ENCODE measurements at places on chromosomes 5 and 9. TPM values are rescaled to one million over a fixed set of nuclear protein-coding genes. Genes with fewer than 3 reads are reported as not detected.

GRCh38 chr9:4594994-4595393, 67.1 kb upstream of the PLPP6 start:
- no peak overlapping the region for H3K27ac ChIP-seq
- peaks cover 11% of the 10 kb centered on the region for H3K4me1 ChIP-seq
- no peak for DNase-seq

DNA sequence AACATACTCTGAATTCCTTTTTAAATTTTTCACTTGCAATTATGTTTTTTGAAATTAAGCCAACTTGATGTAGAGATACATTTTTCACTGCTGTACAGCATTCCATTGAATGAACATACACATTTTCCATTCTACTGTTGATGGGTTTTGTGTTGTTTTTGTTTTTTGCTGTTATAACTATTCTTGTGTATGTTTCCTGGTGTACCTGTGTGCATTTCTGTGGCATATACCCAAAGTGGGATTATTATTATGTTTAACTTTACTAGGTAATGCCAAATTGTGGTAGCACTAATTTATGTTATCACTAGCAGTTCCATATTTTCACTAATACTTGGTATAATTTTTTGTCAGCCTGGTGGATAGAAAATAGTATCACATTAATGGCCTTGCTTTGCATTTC, 2.7 kb downstream of the RFESD start:
- H3K27me3 ChIP-seq: no peaks in the 10 kb centered on the region
- H3K27ac ChIP-seq: no peak overlapping the region
- DNase-seq: no peak
- no peak overlapping the region for H3K4me3 ChIP-seq
- no peaks in the 10 kb centered on the region for H3K36me3 ChIP-seq
- peaks cover 13% of the 10 kb centered on the region for H3K4me1 ChIP-seq

GRCh38 chr9:134964271-134965055, 46.8 kb upstream of the FCN1 start:
- no peaks in the 10 kb centered on the region for H3K27me3 ChIP-seq
- H3K4me1 ChIP-seq: no peaks in the 10 kb centered on the region
- H3K36me3 ChIP-seq: no peaks in the 10 kb centered on the region
- H3K27ac ChIP-seq: no peak overlapping the region

DNA sequence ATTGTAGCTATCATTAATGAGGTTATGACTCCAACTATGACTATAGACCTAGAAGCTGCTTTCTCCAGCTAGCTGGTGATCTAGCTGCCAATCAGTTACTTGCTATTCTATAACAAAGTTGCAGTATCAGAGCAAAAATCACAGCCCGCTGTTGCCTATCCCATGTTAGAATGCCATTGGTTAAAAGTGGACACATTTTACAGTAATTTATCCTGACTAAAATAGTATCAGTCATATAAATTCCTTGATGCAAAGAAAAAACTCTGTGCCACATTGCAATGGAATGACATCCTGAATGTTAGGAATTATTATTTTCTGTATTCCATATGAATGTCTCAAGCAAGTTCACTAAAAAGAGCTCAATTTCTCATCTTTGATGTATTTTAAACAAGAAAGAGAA, 626.5 kb downstream of the PDE4D start:
- H3K27me3 ChIP-seq: no peaks in the 10 kb centered on the region
- H3K4me1 ChIP-seq: no peaks in the 10 kb centered on the region
- H3K27ac ChIP-seq: no peak overlapping the region
- no peak overlapping the region for H3K4me3 ChIP-seq

DNA sequence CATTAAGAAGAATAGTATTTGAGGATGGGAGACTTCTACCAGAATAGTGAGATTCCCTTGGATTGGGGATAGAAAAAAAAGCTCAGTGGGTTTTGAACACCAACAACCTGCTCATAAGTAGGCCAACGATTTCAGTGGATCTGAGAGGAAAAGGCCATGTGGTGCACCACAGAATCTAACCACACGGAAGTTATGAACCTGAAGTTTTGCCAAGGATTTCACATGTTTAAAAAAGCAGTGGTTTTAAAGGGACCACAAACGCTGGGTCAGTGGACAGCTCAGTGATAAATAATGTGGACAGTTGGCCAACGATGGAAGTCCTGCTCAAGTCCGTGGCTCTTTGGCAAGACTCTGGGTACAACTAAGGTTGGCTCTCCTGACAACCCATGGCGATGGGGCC, 107.2 kb upstream of the TXNDC8 start:
- H3K4me3 ChIP-seq: no peak overlapping the region
- no peaks in the 10 kb centered on the region for H3K27me3 ChIP-seq
- DNase-seq: no peak
- no peaks in the 10 kb centered on the region for H3K4me1 ChIP-seq

- peak overlapping the region; percentile 9 for H3K27ac ChIP-seq
- H3K27me3 ChIP-seq: no peaks in the 10 kb centered on the region
- no peaks in the 10 kb centered on the region for H3K36me3 ChIP-seq
Observed at GRCh38 chr9:36074870-36075532, 38.3 kb downstream of the RECK start.

GRCh38 chr5:42235837-42236236, 187.4 kb upstream of the GHR start:
- no peak overlapping the region for H3K4me3 ChIP-seq
- no peaks in the 10 kb centered on the region for H3K36me3 ChIP-seq
- no peak for DNase-seq
- H3K27me3 ChIP-seq: no peaks in the 10 kb centered on the region

DNA sequence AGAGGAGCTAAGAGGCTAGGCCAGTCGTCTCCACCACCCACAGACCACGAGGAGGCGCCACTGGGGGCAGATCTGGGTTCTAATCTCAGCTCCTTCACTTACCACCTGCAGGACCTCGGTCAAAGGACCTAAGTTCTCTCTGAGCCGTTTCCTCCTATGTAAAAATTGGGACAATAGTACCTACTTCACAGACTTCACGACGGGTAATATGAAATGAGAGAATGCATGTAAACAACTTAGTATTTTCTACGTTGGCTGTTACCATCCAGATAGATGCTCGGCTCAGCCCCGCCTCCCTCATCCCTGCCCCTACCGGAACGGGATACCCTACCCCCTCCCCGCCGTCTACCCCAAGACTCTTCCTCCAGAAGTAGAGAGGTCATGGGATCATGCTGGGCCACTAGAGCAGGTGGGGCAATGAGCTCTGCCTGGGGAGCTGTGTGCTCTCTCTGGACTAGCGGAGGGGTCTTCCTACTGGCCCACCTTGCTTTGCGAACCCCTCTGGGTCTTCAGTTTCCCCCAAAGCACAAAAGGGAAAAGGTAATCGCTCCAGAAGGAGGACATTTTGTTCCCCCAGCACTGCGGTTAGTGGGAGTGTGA, 541 bp downstream of the GNPDA1 start:
- no peaks in the 10 kb centered on the region for H3K36me3 ChIP-seq
- H3K4me1 ChIP-seq: peaks cover 12% of the 10 kb centered on the region
- DNase-seq: no peak
- H3K27ac ChIP-seq: peak overlapping the region; percentile 82
- peak overlapping the region; percentile 93 for H3K4me3 ChIP-seq

DNA sequence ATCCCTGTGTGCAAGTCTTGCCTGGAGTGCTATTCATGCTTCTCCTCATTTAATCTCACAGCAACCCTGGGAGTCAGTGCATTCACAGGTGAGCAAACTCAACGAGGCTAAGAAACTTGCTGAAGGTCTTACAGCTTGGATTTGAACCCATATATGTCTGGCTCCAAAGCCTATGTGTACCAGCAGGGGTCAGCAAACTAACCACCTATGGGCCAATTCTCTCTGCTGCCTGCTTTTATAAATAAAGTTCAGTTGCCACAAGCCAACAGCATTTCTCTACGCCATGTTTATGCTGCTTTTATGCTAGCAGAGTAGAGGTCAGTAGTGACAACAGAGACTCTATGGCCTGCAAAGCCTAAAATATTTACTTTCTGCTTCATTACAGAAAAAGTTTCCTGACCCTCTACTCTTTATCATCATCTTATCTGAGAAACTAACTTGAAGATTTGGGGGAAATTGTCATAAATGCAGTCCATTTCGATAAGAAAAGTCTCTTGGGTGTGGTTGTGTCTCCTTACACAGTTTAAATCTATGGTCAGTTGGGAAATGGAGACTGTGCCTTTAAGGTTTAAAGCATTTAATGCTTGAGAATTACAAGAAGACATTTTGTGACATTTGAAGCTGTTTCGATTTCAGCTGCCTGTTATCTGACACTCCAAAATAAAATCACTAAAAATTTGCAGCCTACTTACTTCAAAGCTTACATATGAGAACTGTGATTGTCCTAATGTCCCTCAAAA, 137.7 kb downstream of the PRELID2 start:
- H3K4me3 ChIP-seq: no peak overlapping the region
- no peaks in the 10 kb centered on the region for H3K27me3 ChIP-seq
- no peaks in the 10 kb centered on the region for H3K36me3 ChIP-seq
- no peak overlapping the region for H3K27ac ChIP-seq
- H3K4me1 ChIP-seq: no peaks in the 10 kb centered on the region

GRCh38 chr5:64794053-64794770, 25.5 kb downstream of the CWC27 start:
- no peaks in the 10 kb centered on the region for H3K36me3 ChIP-seq
- H3K4me1 ChIP-seq: peaks cover 18% of the 10 kb centered on the region
- H3K27me3 ChIP-seq: no peaks in the 10 kb centered on the region
- peak overlapping the region; percentile 35 for H3K27ac ChIP-seq

GRCh38 chr5:173916233-173916632, 28.1 kb downstream of the CPEB4 start:
- DNase-seq: no peak
- no peak overlapping the region for H3K27ac ChIP-seq
- peaks cover 33% of the 10 kb centered on the region for H3K4me1 ChIP-seq
- H3K27me3 ChIP-seq: no peaks in the 10 kb centered on the region

GRCh38 chr5:9239071-9239470, 306.8 kb downstream of the SEMA5A start:
- no peaks in the 10 kb centered on the region for H3K36me3 ChIP-seq
- H3K4me3 ChIP-seq: no peak overlapping the region
- H3K4me1 ChIP-seq: no peaks in the 10 kb centered on the region
- H3K27me3 ChIP-seq: no peaks in the 10 kb centered on the region
- DNase-seq: no peak
- no peak overlapping the region for H3K27ac ChIP-seq

DNA sequence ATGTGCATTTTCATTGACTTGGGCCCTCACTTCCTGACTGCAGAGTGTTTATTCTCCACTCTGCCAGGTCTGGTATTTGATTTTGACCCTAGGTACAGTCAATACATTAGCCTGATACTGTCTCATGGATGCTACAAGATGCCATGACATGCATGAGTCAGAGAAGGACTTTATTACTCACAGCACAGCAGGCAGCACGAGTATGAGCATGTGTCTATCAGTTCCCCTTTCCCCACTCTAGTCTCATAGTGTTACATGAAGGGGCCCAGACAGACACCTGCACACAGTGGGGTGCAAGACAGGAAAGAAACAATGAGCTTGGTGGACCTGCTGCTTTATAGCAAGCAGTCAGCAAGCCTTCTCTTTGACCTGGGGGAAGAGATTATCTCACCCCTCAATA, 19.6 kb downstream of the ITGA2 start:
- H3K27ac ChIP-seq: no peak overlapping the region
- H3K36me3 ChIP-seq: no peaks in the 10 kb centered on the region
- H3K4me3 ChIP-seq: no peak overlapping the region
- no peaks in the 10 kb centered on the region for H3K27me3 ChIP-seq
- no peak for DNase-seq

- H3K4me3 ChIP-seq: no peak overlapping the region
- H3K36me3 ChIP-seq: no peaks in the 10 kb centered on the region
- peaks cover 16% of the 10 kb centered on the region for H3K4me1 ChIP-seq
- no peaks in the 10 kb centered on the region for H3K27me3 ChIP-seq
- DNase-seq: no peak
- H3K27ac ChIP-seq: peak overlapping the region; percentile 13
Observed at GRCh38 chr5:72271702-72272101, 48.3 kb downstream of the MRPS27 start.

DNA sequence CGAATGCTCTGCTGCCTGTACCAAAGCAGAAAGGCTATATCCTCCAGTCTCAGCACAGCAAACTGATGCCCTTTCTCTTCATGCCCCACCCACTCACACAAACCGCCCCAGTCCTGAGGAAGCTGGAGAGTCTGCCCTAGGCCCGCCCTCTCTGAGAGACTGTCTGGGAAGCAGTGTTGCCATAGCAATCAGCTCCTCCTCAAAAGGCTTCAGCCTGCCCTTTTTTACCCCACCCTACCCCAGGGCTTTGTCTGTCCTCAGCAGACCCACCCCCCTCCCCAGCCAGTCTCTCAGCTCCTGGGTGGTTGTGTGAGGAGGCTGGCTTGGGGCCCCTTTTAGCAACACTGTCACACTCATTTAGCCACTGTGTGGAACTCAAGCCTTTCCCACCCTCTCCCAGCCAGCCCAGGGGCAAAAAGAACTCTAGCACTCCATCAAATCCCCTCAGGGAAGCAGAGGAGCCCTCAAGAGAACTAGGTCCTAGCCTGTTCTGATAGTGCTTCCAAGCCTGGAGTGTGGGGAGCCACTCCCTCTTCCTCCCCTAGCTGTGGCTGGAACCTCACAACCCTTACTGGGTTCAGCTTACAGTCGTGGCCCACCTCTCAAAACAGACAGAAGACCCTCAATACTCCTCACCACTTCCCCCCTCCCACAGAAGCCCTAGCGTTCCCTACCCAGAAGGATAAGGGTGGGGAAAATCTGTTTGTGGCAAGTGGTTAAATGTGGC, 1.4 kb downstream of the ATOSB start:
- peak overlapping the region; percentile 92 for H3K27ac ChIP-seq
- H3K36me3 ChIP-seq: no peaks in the 10 kb centered on the region
- H3K4me3 ChIP-seq: peak overlapping the region; percentile 79
- H3K4me1 ChIP-seq: peaks cover 66% of the 10 kb centered on the region
- DNase-seq: peak; percentile 67

DNA sequence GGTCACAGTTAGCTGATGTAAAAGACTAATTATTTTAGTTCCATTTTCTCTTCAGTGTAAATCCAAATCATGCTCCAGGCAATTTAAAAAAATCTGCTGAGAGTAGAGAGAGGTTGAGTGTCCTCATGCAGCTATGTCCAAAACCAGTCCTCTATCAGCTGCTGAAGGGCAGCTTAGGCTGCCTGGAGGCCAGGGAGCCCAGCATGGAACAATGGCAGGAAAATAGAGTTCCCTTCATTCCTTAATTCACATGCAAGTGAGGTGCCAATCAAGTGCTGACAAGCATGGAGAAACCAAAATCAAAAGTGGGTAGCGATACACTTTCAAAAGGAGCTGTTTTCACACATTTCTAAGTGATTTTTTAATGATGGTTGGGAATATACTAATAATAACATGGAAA, 78.3 kb upstream of the POU5F2 start:
- no peaks in the 10 kb centered on the region for H3K4me1 ChIP-seq
- no peak overlapping the region for H3K4me3 ChIP-seq
- no peaks in the 10 kb centered on the region for H3K36me3 ChIP-seq
- no peaks in the 10 kb centered on the region for H3K27me3 ChIP-seq
- DNase-seq: no peak

The TMED9 gene
- 119 TPM for total RNA-seq

The BHMT2 gene
- 16.1 TPM for total RNA-seq

The RLN2 gene
- not detected for total RNA-seq

The TNC gene
- total RNA-seq: 87.1 TPM

The ANKRD31 gene
- total RNA-seq: 0.14 TPM

The NPR3 gene
- 34.3 TPM for total RNA-seq

The HRH2 gene
- 23.1 TPM for total RNA-seq

The COL5A1 gene
- 127 TPM for total RNA-seq

The CTSV gene
- 0.27 TPM for total RNA-seq

The GPRIN1 gene
- total RNA-seq: 0.27 TPM
